HT1080 (cell line): ENCODE measurements at places on chromosomes 3 and 15. TPM values are rescaled to one million over a fixed set of nuclear protein-coding genes. Genes with fewer than 3 reads are reported as not detected.

Gene GPR149
- not detected in 2 replicates for total RNA-seq

Gene ITIH1
- not detected in 2 replicates for total RNA-seq

Gene AP3B2
- not detected in 2 replicates for total RNA-seq

Gene TRIM42
- not detected in 2 replicates for total RNA-seq

Gene CDCP1
- total RNA-seq: 16.9 and 23.8 TPM in 2 replicates

DNA sequence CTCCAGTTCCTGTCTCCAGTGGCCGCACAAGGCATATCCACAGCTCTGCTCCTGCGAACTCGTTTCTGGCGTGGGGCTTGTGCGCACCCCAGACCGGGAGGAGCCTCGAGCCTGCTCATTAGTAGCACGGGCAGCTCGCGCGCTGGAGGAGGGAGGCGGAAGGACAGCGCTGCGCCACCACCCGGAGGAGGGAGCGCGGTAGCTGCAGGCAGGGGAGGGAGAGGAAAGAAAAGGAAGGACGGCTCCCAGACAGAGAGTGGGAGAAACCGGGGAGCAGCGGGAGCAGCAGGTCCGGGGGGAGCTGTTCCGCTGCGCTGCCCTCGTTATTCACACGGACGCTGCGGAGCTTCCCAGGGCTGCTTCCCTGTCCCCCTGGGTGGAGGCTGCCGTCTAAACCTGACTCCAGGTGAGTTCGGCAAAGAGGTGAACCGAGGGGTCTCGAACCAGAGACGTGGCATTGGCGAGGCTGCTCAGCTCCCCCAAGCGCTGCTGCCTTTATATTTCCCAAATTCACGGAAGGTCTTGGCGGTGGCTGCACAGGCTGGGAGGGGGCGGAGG lies 121.3 kb upstream of the ZNF717 start:
- DNase-seq: peak; percentile 31

GRCh38 chr15:85116066-85116465 lies 134.4 kb downstream of the PDE8A start:
- no peak for DNase-seq

GRCh38 chr3:23949784-23950183 lies 4.7 kb downstream of the NR1D2 start:
- peak; percentile 35 for DNase-seq
